ENCODE measurements at places on chromosomes 4 and X.

GRCh38 chr4:87002682-87003043, 67.9 kb downstream of the AFF1 start:
- no peak for DNase-seq

DNA sequence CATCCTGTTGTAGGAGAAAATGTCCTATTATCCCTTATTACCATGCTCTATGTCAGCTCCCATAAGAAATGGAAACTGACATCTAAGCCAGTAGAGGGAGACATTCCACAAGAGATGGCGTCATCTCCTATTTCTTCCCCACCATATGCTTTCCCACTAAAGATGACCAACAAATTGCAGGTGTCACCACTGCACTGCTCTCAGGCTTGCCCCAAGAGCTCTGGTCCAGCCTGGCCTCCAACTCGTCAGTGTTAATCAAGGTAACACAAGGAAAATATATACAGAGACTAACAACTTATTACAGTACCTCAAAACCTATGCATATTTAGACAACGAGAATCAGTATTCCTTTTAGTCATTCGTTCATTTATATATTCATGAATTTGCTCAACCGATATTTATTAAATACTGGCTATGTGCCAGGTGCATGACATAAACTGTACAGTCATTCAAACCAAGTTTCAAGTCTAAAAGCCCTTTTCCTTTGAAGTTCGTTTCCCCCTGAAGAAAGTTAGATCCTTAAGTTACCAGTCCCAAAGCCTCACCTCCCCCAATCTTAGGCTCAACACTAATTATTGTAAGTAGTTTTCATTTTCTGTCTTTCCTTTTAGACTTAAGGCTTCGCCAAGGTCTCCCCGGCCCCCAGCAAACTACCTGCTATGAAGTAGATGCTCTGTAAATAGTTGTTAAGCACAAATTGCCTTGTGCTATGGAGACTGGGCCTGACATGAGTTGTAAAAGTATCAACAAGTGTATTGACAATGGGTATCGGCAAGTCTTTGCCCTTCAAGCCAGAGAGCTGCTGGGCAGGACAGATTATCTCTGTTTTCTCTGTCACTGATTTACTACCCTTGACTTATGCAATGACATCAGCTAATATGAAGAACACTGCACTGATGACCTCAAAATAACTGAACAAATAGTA, 3.1 kb upstream of the FGB start:
- no peak for DNase-seq

- DNase-seq, result no peak
Measured at GRCh38 chr4:122764821-122765215, 32.3 kb downstream of the BBS12 start.

GRCh38 chr4:102687982-102688433, 72.8 kb downstream of the MANBA start:
- DNase-seq, result no peak

DNA sequence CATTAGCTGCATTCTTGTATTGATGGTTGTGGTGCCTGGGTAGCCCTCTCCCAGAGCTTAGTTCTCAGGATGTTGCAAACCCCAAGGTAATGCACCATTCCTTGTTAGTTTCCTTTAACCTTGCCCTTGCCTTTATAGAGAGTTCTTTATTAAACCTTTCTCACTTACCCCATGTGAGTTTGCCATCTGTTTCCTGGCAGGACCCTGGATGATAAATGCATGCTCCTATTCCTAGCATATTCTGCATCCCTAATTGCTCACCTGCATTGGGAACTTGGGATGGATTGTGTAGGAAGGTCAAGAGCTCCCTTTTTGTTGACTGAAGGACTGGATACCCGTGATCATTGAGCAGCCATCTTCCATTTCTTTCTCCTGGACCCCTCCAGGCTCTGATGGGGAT, 59.9 kb upstream of the AP1S2 start:
- no peak for DNase-seq

- DNase-seq, result no peak
Measured at GRCh38 chrX:8192276-8192675, 21.2 kb upstream of the VCX2 start.

GRCh38 chrX:154718616-154719015, 32.3 kb downstream of the GAB3 start:
- DNase-seq, result no peak

DNA sequence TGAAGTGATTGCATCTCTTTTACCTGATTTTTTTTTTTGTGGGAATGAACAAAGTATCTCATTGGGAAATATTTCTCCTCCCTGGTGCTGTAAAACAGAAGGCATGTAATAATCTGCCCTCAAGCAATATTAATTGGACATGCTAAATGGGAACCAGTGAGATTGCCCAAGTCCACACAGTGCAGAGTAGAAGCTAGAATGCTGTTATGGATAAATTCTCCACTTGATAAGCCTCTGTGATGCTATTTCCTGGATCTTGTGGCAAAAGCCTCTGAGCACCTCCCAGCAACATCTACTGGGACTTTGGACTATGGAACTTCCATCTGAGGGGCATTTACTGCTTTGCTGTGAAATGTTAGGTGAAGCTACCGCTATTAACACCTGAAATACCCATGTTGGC, 46.9 kb upstream of the YTHDC1 start:
- no peak for DNase-seq

GRCh38 chr4:168502861-168503260, 6.0 kb downstream of the PALLD start:
- DNase-seq, result no peak

- DNase-seq, result no peak
Measured at GRCh38 chr4:12633053-12633651, 851.0 kb downstream of the RAB28 start.

DNA sequence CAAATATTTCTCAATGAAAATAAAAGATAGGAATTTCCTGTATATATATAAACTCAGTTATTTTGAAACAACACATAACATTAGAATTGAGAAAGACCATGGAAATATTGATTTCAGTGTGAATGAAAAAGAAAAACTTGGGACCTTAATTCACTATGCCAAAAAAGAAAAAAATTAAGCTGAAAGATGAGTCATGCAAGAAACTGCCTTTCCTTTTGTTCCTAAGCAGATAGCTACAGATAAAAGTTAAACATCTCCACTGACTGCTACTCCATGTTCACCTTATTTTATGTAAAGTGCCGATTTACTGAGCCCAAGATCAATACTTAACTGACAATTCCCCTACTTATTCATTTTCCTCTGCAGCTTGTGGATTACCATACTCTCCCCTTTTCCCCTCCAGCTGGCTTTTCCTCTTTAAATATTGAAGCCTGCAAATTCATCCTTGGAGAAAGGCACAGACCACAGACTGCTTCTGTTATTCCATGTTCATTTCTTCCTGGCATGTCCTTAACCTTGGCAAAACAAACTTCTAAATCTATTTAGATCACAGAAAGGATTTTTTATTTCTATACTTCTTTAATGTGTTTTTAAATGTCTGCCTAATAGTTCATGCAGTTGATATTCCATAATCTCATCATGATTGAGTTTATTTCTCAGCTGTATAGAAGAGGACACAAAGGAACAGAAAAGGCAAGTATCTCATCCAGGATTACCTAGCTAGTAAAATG, 40.5 kb upstream of the YTHDC1 start:
- no peak for DNase-seq

DNA sequence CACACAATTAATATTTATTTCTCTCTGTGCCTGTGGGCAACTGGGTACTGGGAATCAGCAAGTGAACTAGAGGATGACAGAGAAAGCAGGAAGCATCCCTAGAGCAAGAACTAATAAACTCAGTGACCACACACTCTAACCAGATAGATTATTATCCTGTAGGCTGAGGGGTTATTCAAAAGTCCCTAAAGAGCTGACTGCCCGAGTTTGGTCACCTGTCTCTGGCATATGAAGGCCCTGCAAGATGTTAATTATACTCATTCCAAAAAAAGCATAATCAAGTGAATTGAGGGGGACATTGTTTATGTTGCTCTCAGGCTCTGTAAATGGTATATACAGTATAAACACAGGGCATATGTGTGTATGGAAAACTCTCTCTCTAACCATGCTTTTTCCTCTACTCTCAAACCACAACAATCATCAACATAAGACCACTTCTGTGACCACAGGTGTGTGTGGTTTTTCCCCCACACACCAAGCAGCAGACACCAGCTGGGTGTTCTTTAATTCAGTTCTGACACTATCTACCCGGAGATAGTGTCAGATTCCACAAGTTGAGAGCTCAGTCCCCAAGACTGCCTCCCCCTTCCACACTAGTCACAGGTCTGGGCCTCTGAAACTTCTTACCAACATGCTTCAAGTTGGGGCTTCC, 6.2 kb upstream of the HPSE start:
- peak; percentile 4 for DNase-seq

- DNase-seq, result no peak
Measured at GRCh38 chr4:160716551-160716950, 1447.2 kb downstream of the FSTL5 start.

DNA sequence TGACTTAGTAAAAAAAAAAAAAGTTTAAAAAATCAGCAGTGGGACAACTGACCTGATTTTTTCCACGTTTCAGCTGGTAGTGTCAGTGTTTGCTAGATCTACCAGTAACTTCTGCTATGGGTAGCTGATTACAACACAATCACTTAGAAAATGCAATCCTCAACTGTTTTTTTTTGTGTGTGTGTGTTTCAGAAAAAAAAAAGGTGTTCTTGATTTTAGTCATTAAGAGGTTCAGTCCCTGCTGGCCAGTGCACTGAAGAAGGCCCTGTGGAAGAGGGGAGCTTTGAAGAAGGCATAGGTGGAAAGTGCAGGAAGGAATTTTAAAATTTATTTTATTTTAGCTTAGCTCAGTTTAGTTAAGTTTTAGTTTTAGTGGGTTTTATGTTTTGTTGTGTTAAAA, 46.9 kb downstream of the SH2D1A start:
- no peak for DNase-seq

GRCh38 chr4:17690135-17690534, 75.7 kb downstream of the MED28 start:
- DNase-seq, result no peak

DNA sequence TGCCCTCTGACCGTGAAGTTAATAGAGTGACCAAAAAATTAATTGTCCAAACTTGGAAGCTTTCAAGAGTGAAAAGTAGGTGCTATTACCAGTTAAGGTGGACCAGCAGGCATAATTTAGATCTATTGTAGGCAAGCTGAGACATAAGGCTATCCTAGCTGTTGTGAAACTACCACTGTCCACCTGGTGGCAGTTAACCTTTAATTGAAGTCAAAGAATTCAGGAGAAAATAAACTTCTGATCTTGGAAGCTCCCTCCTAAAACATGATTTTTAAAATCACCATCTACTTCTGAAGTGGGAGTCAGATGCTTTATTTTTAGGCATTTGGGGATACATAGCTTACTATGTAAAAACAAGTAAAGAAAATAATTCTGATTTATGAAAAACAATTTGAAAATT, 636.3 kb upstream of the HTR2C start:
- DNase-seq, result no peak

DNA sequence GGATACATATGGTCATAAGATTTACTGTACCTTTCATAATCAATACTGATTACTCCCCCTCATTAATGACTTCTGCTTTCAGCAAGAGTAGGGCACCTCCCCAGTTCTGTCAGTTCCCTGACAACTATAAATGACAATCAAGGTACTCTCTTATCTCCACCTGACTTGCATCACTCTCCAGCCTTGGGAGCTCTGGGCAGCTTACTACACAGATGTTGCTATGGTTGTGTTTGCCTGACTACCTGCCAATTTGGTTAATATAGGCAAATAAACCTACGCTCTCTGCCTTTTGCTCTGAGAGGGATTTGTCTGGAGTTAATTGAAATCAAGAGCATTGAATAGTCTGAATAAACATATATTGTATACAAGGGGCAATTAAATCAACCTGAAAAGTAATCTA, 22.8 kb upstream of the MAP7D3 start:
- DNase-seq, result no peak

- DNase-seq, result no peak
Measured at GRCh38 chr4:185380320-185380719, 15.4 kb downstream of the LRP2BP start.

DNA sequence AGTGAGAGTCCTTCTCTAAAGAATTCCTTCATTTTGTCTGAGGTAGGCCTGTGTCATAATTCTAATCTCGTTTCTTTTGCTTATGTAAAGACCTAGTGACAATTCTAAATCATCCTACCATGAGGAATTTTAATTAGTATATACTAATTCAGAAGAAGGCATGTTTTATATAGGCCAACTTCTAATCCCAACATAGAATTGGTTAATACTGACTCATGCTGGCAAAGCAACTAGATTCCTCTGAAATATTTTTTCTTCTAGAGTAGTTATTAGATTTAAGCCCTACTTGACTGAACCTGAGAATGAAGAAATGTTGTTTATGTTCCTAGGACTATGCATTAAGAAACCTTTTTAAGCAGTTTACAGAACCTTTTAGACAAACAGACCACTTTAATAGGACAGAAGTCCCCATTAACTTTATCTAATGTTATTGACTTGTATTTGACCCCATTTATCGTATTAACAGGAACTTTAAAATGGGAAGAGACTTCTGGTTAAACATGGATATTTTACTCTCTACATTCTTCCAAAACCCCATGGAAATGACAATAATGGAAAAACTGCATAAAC, 56.1 kb upstream of the EIF1AX start:
- DNase-seq, result no peak

GRCh38 chr4:186255122-186255521, 10.9 kb upstream of the F11 start:
- no peak for DNase-seq

GRCh38 chr4:37359261-37359660, 114.7 kb downstream of the NWD2 start:
- no peak for DNase-seq

DNA sequence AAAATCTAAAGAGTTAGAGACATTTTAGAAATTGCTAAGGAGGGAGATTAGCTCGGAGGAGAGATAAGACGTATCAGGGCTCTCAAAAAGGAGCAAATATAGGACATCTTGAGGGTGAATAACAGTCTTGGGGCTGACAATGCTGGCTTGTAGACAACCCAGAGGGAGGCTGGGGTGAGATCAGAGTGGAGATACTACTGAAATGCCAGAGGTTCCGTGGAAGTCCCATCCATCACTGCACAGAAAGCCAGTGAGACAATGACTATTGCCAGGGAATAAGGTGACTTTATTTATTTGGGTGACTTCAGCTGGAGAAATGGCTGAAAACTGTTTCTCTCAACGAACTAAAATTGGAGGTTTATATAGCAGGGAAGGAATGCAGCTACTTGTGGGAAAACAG, 838.1 kb upstream of the AGA start:
- DNase-seq, result no peak

GRCh38 chrX:84830836-84831235, 172.8 kb upstream of the APOOL start:
- no peak for DNase-seq

DNA sequence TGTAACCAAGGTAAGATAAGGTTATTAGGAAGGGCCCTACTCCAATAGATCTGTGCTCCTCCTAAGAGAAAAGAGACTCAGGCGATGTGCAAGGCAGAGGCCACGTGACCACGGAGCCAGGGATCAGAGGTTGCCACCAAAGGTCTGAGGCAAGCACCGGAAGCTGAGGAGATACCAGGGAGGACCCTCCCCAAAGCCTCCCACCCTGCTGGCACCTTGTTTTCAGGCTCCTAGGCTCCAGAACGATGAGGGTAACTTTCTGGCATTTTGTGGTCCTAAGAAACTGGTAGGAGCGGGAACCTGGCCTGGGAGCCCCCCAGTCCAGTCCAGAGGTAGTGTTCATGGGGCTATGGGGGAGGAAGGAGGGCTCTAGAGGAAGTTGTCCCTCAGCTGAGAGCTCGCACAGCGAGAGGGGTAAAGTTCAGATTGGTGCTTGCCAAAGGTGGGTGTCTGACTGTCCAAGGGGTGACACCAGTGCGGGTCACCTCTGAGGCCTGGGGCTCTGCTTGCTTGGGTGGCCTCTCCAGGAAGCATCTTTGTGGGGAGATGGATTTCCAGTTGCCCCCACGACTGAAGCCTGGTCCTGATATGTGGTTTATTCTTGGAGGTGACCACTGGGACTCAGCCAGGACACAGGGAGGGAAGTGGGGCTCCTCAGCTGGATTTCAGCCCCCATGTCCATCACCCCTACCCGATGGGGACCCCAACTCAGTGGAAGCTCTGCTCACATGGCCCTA, 7.5 kb upstream of the LETM1 start:
- no peak for DNase-seq

Measured in T-helper 2 cell (primary cell).